Vagina (tissue), 2 donors: ENCODE measurements at places on chromosomes 2 and 18. TPM values are rescaled to one million over a fixed set of nuclear protein-coding genes. Genes with fewer than 3 reads are reported as not detected.

The CDH20 gene
- total RNA-seq: not detected

The OTX1 gene
- total RNA-seq: not detected

DNA sequence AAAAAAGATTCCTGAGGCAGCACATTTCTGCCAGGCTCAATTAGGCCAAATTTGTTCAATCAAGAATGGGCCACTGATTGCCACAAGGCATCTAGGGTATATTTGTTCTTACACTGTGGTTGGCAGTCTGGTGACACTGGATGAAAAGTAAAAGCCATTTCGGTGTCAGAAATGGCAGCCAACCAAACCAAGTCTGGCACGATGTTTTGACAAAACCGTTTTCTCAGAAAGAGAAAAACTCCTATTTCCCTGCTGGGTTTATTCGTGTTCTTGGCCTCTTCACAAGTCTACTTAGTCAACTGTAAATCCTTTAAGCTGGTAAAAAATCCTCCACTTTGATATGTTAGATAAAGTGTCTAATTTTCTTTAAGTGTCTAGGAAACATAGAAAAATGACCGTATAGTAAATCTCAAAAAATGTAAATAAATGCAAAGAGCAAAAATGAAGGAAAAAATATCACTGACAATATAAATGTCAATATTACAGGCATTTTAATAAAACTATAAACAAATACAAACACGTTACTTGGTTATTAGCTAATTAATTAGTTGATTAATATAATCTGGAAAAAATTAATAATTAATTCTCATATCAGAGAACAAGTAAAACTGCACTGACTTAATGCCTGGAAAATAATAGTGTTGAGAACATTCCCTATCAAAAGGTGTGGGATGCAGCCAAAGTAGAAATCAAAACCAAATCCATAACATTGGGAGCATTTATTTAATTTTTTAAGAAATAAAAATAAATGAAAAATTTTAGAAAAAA is 182.0 kb upstream of the ZNF804A start:
- no peak for DNase-seq

DNA sequence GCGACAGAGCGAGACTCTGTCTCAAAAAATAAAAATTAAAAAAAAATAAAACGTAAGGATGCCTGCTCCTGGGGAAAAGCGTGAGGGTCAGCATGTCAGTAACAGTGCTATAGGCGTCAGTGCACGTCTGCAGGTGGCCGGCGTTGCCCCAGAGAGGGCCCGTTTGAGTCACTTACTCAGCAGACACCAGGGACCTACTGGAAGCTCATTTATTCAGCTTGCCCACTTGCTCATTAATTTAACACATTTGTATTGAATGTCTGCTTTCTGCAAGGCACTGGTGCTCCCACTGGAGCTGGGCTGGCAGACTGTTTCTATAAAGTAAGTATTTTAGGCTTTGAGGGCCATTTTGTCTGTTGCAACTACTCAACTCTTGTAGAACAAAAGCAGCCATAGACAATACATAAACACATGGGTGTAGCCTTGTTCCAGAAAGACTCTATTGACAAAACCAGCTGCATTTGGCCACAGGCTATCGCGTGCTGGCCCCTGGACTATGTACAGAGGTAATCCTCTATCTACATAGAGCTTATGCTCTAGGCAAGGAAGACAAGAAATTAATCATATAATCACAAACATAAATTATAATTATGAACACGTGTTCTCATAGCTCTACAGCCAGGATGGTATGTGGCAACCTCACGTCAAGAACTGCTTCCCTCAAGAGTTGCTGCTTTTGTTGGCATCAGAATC is 73.2 kb downstream of the KLHL29 start:
- DNase-seq: no peak
